SJCRH30 (cell line): ENCODE measurements at places on chromosomes 7 and 10.

- no peak for DNase-seq
Observed at GRCh38 chr10:84225427-84226173, at the start of gene LRIT2. TSS of gene LRIT2 (minus strand) at chr10:84225544. CDS start at chr10:84225520, 24 bp downstream.

GRCh38 chr7:111005445-111005844, 85.5 kb upstream of the LRRN3 start:
- no peak for DNase-seq

DNA sequence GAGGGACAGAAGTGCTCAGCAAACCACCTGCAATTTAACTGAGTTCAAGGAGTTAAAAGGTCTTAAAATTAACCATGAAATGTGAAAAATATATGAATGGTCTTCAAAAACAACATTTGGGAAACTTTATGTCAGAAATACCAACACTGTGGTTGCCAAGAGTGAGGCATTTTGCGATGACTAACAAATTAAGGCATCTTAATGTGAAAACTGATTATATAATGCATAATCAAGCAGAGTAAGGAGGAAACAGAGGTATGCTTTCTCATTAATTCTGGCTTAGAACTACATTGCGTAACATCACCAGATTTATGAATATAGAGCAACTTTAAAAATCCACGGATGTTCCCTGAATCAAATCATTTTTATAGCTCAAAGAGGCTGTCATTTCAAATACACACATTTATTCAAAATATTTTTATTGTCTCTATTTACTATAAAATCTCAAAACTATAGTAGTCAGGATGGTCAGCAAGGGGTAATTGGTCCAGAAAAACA, 335.5 kb downstream of the LRRTM3 start:
- DNase-seq: no peak

- DNase-seq: no peak
Observed at GRCh38 chr10:33098951-33099663, 141.1 kb upstream of the ITGB1 start.

GRCh38 chr7:132536654-132537395, 39.4 kb downstream of the PLXNA4 start:
- no peak for DNase-seq

- DNase-seq: no peak
Observed at GRCh38 chr7:42197451-42197850, 39.6 kb downstream of the GLI3 start.

GRCh38 chr7:119197877-119198527, 973.5 kb downstream of the ANKRD7 start:
- peak; percentile 63 for DNase-seq

DNA sequence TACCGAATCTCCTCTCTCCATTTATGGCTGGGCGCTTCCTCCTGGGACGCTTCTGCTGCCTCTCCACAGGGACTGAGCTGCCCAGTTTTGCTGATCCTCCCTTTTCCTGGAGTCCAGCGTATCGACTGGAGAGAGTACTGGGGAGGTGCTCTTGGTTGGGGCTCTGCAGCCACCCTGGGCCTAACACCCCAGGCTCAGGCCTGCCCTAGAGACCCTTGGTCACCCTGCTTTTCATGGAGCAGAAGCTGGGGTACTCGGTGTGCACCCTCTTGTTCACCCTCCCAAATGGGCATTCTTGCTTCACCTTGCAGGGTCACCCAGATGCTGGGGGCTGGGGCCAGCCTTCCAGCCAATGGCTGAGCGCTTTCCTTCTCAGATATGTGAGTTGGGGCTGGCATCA, 88.8 kb upstream of the RET start:
- no peak for DNase-seq

DNA sequence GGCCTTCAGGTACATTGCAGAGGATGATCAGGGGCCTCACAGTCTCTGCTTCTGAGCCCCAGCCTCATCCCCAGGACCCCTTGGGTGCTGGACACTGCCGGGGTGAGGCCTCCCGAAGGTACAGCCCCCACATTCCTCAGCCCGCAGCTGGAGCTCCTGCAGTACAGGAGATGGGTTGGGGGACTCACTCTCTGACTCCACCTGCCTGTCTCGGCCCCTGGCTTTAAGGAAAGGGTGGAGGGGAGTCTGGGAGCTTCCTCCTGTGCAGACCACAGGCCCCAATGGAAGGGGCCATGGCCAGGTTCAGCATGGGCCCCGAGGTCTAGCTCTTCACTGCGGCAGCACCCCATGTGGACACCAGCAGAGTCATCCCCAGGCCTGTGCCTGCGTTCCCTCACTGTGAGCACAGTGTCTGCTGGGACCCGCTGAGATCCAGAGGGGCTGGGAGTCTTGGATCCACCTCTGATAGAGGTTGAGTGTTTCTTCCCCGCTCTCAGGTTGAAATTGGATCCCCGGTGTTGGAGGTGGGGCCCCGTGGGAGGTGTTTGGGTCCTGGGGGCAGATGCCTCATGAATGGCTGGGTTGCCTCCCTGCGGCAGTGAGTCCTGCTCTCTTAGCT, 99.9 kb downstream of the PRKAG2 start:
- no peak for DNase-seq

DNA sequence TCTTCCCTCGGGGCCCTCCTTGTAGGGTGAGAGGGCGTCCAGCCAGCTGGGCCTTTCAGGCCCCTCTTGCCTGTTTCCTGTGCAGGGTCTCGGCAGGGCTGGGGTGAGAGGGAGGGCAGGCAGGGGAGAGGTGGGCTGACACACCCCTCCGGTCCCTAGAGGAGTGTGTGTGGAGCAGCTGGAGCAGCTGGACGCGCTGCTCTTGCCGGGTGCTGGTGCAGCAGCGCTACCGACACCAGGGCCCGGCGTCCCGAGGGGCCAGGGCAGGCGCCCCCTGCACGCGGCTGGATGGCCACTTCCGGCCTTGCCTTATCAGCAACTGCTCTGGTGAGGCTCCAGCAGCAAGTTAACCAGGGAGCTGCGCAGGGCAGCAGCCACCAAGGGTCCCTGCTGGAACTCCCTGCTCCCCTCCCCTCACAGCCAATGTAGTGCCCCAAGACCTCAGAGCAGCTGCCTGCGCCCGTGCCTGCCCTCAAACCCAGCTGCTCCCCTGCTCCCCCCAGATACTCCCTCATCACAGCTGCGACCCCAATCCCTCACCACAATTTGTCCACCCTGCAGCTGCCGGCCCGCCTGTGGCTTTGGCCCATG, 15.7 kb upstream of the ZNF862 start:
- peak; percentile 74 for DNase-seq

- no peak for DNase-seq
Observed at GRCh38 chr10:16470747-16471146, 33.9 kb downstream of the PTER start.

DNA sequence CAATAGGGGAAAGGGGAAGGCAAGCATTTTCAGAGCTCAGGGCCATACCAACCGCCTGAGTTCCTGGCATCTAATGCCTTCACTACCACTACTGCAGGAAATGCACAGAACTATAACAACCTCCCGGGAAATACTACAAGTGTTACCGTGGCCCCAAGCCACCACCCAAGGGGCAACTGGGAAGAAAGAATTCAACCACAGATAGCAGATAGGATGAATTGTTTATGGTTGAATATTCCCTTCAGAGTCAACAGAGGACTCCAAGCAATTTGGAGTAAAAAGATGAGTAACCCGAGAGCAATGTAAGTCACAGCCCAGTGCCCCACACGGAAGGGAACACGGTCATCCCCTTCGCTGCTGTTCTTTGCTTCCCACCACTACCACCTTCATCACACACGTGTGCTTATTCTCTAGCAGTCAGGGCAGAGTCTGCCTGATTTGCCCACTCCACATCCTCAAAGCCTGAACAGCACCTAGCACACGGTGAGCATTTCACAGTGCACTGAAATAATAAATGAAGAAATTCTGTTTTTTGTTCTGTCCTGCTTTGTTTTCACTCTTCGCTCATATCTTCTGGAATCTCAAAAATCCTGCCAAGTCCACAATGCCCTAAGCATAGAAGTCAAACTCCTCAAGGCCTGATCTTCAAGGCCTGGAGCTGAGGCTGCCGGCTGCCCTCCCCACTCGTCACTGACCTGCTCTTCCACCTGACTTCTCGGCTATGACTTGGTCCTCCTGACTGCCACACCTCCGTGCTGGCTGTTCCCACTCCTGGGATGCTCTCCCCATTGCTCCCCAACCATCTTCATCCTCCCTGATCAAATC, 221.1 kb downstream of the KCNMA1 start:
- DNase-seq: no peak

- DNase-seq: no peak
Observed at GRCh38 chr10:49768731-49769130, 6.6 kb upstream of the OGDHL start.

DNA sequence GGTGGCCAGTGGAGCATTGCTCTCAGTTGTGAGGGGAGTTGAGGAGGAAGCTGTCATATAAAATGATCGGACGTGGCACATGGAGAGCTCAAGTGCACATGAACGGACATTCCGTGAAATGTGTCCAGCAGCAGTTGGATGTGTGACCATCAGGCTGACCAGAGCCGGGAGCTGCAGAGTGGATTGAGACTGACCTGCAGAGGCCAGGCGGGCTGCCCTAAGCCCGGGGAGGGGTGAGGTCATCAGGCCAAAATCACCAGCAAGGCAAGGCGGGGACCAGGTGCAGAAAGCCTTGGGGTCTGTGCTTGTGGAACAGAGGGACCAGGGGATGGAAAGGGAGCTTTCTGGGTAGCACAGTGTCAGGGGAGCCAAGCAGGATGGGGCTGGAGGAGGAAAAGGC, 279.5 kb downstream of the CELF2 start:
- DNase-seq: no peak

DNA sequence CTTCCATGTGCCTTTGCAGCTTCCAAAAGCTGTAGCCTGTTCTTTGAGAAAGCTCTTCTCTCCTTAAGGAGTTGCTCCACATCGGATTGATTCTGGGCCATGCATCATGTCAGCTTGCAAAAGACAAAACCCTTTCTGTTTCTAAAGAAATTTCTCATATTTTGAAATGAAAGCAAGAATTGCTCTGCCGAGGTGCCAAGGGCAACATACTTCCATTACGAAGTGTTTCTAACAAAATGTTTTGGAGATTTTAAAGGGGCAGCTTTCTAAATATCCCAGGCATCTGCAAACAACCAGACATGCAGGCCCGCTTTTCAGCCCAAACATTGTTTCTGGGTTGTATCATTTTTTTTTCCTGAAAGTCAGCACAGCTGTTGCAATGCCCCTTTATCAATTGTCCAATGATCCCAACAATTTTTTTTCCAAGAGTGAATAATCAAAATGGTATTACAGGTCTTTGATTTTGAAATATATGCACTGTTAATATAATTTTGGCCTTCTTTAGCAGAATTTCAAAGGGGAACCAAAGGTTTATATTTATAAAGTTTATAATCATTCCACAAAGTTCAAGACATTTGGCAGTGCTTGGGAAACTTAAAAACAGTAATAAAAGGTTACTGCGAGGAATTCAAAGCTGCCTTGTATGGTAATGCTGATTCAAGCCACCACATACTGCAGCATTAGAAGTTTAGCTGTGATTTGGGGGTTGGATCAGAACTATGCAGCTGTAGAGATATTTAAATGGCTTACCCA, 61.0 kb downstream of the TES start:
- DNase-seq: no peak
